ENCODE measurements at places on chromosomes 12 and 14.

DNA sequence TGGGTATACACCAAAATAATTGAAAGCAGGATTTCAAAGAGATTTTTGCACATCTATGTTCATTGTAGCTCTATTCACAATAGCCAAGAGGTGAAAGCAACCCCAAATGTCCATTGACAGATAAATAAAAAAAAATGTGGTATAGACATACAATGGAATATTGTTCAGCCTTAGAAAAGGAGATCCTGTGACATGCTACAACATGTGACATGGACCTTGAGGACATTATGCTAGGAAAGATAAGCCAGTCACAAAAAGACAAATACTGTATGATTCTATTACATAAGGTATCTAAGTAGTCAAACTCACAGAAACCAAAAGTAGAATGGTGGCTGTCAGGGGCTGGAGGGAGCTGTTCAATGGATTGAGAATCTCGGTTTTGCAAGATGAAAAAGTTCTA lies 12.1 kb downstream of the GPRC5D start:
- DNase-seq: no peak

DNA sequence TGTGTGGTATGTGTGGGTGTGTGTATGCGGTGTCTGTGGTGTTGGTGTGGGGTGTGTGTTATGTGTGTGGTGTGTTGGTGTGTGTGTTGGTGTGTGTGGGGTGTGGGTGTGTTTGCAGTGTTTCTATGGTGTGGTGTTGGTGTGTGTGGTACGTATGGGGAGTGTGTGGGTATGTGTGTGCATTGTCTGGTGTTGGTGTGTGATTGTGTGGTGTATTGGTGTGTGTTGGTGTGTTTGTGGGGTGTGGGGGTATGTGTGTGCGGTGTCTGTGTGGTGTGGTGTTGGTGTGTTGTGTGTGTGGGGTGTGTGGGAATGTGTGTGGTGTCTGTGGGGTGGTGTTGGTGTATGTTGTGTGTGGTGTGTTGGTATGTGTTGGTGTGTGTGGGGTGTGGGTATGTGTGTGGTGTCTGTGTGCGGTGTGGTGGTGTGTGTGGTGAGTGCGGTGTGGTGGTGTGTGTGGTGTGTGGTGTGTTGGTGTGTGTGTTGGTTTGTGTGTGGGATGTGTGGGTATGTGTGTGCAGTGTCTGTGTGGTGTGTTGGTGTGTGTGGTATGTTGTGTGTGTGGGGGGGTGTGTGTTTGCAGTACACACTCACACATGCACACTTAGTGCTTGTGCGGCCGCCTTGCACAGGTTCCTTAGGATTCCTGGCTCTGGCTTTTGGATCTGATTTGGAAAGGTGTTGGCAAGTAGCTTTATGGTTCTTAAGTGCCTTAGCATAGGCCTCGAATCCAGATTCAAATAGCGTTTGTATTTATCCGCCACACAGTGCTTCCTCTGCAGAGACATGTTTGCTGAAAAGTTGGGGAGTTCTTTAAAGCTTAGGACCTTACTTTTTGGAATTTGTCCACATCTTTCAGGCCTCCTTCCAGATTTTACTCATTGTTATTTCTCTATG lies 16.4 kb downstream of the MLXIP start:
- DNase-seq: no peak

DNA sequence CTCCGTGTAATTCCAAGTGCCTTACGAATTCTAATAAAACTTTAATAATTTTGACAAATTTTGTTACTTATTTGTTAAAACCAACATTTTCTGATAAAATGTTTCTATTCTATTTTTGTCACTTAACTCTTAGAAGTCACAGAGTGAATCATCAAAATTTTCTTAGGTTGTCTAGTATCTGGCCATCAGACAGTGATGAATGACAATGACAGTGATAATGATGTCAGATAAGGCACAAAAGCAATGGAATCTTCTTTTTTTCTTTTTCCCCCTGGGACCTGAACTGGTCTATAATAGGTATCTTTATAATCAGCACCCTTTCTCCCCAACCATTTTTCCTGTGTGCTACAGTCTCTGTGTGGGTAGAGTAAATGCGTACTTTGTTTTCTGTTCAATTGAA lies 407.3 kb downstream of the SOX5 start:
- DNase-seq: no peak

GRCh38 chr12:31362759-31363415 lies 36.9 kb upstream of the SINHCAF start:
- DNase-seq: no peak

GRCh38 chr12:69196302-69197288 lies 42.8 kb upstream of the CPSF6 start:
- no peak for DNase-seq

GRCh38 chr14:100488057-100488456 lies 99.2 kb downstream of the BEGAIN start:
- DNase-seq: no peak

DNA sequence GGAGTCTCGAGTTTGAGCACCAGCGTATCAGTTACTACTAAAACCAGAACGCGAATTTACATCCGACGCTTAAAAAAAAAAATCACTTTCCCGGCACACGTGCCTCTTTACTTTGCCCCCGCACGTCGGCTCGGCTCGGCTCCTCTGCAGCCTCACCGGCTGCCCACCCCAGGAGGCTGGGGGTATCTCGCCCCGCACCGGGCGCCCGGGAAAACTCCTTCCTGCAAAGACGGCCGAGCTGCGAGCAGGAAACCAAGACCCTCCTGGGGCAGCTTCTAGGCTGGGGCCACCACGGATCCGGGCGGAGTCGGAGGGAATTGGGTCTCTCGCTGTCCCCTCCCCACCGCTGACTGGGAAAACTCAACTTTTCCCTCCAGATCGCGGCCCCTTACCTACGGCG lies 610 bp downstream of the VSIG10 start:
- DNase-seq: no peak

GRCh38 chr14:64447876-64448670 lies 17.2 kb upstream of the AKAP5 start:
- no peak for DNase-seq

GRCh38 chr12:60308366-60308991 lies 712.6 kb downstream of the SLC16A7 start:
- no peak for DNase-seq

DNA sequence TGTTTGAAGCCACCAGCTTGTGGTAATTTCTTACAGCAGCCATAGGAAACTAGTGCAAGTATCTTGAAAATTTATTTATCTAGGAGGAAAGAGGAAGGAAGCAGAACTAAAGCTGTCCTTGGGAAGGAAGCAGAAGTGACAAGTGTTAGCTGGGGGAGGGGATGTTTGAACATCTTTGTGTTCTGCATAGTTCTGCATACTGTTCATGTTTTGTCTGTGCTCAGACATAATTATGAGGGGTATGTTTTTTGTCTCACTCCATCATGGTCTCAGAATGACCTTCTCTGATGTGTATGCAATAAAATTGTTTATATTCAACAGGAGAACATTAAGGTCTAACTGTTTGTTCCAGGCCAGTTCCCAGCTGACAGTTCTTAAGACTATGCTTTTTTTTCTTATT lies 606.5 kb downstream of the GALC start:
- DNase-seq: no peak

- no peak for DNase-seq
Observed at GRCh38 chr14:57987051-57987450, 121.2 kb upstream of the SLC35F4 start.

DNA sequence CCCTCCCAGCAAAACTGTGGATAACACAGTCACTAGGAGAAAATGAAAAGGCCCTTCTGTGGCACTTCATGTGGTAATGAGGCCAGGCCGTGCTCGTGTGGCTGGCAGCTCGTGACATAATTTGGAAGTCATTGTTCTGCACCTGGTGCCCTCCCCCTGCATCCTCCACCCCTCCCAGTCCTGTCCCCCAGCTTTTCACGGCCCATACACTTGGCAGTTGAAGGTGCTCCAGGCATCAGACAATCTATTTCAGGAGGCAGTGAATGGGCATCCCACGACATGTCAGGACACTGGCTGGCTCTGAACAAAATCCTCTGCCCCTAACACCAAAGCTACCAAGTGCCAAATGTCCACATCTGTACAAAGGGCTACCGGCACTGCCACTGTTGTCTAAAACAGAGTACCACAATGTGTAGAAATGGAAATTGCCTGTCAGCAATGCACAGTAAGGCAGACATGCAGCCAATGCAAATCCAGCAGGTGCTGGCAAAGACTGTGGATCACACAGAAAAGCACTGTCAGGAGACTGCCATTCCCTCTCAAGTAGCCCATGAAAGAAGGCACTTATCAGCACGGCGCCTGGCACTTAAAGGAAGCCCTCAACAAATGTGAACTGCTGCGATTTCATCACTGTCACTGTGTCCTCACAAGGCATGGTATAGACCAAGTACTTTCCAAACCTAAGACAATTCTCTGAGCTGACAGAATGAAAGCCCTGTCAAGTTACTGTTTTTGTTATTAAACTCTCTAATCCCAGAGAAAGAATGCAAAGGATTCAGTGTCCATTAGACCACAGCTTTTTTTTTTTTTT lies 39.1 kb downstream of the CORO1C start:
- DNase-seq: no peak

GRCh38 chr12:57895389-57896114 lies 45.8 kb upstream of the ATP23 start:
- no peak for DNase-seq

DNA sequence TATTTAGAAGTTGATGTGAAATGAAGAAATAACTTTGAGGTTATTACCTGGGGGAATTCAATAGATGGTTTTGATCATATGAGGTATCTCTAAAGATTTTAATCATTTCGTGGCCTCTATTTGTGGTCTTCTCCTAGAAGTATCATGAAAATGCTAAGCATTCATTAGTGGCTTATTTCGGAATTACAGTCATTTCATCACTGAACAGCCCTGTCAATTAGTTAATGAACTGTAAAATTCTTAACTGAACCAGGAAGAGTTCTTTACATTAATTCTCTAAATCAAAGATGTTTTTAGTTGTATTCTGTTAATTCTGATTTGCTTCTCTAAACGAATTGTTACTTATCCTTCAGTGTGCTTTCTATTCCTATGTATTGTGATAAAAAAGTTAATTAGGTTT lies 248.9 kb downstream of the PAX9 start:
- DNase-seq: no peak

GRCh38 chr12:100170313-100170858 lies 27.7 kb upstream of the BLTP3B start:
- DNase-seq: no peak

- DNase-seq: no peak
Observed at GRCh38 chr14:88962356-88962755, 137.9 kb downstream of the TTC8 start.

DNA sequence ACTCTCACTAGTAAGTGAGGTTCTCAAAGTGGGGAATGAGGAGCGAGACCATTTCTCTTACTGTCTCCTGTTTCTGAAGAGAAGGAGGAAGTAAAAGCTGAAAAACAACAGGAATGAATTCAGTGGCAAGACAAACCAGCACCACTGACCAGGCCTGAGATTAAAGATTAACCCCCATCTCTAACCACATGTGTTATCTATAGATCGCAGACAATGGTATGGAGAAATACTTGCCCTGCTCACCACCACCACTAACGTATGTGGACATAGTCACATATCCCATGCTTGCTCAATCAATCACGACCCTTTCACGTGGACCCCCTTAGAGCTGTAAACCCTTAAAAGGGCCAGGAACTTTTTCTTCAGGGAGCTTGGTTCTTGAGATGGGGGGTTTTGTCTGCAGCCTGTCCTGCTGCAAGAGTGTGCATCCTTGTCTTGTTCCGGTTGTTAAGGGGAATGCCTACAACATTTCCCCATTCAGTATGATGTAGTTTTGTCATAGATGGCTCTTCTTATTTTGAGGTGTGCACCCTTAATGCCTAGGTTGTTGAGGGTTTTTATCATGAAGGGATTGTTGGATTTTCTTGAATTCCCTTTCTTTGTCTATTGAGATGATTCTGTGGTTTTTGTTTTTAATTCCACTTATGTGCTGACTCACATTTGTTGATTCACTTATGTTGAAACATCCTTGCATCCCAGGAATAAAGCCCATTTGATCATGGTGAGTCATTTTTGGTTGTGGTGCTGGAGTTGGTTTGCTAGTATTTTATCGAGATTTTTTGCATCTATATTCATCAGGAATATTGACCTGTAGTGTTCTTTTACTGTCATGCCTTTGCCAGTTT lies 698.8 kb upstream of the LMO3 start:
- DNase-seq: no peak

GRCh38 chr14:89000007-89000942 lies 175.8 kb downstream of the TTC8 start:
- DNase-seq: no peak

DNA sequence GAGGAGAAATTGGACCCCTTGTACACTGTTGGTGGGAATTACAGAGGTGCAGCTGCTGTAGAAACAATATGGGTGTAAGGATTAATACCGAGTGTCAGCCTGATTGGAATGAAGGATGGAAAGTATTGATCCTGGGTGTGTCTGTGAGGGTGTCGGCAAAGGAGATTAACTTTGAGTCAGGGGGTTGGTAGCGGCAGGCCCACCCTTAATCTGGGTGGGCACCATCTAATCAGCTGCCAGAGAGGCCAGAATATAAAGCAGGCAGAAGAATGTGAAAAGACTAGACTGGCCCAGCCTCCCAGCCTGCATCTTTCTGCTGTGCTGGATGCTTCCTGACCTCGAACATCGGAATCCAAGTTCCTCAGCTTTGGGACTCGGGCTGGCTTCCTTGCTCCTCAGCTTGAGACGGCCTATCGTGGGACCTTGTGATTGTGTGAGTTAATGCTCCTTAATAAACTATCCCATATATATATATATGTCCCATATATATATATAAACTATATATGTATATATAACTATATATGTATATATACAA lies 38.4 kb upstream of the PPP2R5C start:
- DNase-seq: no peak

DNA sequence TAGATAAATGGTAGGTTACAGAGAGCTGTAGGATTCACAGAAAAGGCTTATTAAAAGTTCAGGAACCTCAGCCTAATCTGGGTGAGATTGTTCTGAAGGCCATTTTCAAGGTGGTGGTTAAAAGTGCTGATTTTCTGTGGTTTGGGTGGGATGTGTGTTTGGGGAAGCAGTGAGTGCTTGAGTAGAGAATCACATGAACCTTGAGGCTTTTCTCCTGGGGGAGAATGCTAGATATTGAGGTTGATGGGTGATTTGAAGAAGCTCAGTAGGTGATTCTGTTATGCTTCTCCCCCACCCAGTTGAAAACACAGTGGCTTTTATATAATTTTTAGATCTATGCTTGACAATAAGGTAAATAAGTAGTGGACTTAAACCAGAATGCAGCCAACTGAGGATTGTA lies 420.9 kb downstream of the PCNX1 start:
- DNase-seq: no peak

DNA sequence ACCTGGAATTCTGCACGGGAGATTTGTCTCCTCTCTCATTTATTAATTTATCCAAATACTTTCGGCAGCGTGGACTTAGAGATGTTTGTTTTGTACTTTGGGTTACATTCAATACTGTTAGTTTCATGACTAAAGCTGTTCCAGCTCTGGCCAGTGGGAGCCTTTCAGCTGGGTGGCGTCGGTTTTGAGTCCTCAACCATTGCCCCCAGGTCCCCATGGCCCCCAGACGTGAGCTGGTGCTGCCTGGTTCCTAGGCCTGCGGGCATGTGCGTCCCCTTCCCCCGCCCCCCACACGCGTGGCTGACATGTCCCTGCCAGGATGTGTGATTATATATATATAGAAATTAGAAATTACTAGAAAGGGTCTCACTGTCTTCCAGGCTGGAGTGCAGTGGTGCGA lies 48.2 kb downstream of the KIF26A start:
- DNase-seq: no peak
